ENCODE measurements at places on chromosomes 4 and X.

DNA sequence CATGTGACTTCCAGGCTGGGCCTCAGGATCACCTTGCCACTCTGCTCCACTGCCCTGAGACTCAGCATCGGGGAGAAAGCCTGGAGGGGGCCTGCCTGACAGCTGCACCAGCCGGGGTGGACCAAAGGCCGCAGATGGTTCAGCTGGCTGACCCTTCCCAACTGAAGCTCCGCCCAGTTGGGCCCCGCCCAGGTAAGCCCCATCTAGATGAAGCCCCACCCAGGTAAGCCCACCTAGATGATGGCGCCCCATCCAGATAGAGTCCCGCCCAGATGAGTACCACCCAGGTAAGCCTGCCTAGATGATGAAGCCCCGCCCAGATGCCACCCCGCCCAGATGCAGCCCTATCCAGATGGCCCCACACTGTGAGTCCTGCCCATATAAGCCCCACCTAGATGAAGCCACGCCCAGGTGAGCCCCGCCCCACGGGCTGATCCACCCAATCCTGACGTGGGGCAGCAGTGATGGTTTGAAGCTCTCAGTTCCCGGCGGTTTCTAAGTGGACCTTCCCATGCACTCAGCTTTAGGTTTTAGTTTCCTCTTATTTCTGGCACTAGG, 10.0 kb downstream of the ZFYVE28 start:
- DNase-seq, result no peak

- DNase-seq, result no peak
Observed at GRCh38 chrX:108312957-108313356, 125.3 kb downstream of the COL4A6 start.

DNA sequence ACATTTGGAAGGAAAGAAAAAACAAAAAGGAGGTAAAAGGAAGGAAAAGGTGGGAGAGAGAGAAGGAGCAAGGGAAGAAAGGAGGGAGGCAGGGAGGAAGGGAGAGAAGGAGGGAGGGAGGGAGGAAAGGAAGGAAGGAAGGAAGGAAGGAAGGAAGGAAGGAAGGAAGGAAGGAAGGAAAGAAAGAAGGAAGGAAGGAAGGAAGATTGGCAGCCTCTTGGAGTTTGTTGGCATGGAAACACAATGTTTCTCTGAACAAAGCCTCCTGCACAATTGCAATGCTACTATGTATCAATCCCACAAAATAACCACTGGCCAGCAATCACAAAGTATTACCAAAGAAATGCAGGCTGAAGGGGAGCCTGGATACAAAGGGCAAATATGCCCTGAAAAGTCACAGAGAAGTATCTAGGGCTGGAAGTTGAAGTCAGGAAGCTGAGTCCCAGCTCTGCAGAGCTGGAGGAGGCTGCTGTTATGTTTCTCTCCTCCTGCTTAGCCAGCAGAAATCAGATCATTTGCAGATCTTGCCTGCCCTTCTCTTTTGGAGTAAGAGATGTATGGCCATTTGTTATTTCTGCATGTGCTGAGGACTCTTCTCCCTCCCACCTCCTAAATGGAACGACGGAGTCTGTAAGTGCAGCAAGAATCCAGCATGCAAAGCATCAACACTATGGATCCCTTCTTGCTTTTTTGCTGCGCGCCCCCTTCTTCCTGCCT, 195.9 kb upstream of the LDB2 start:
- DNase-seq, result no peak

- DNase-seq, result peak; percentile 31
Observed at GRCh38 chrX:68462653-68463052, 29.4 kb upstream of the OPHN1 start.

- DNase-seq, result no peak
Observed at GRCh38 chr4:108830509-108831244, 67.8 kb upstream of the ETNPPL start.

DNA sequence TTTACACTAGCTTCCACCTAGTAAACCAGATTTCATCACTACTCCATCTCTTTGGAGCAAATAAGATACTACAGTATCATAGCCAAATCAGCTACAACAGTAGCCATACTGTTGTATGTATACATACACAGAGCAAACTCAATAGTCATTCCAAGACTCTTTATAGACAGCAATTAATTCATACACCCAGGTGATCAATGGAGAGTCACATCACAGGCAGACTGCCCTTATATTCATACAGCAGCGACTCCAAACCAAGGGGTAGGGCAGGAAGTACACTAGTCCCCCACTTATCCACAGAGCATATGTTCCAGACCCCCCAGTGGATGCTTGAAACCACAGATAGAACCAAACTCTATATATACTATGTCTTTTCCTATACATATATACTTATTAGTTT, 76.6 kb downstream of the FBXW7 start:
- no peak for DNase-seq

Measured in CD4-positive, alpha-beta T cell treated with Interleukin-2 at 100 ng/mL for 4 hours (primary cell).